Stimulated activated CD8-positive, alpha-beta memory T cell treated with anti-CD3 and anti-CD28 coated beads, Interleukin-4, amount 100 ng/mL, for 4 hours (primary cell): ENCODE measurements at places on chromosomes 2 and 18.
A peak's percentile ranks its signal among the peaks of the same experiment; 100 is the strongest.

DNA sequence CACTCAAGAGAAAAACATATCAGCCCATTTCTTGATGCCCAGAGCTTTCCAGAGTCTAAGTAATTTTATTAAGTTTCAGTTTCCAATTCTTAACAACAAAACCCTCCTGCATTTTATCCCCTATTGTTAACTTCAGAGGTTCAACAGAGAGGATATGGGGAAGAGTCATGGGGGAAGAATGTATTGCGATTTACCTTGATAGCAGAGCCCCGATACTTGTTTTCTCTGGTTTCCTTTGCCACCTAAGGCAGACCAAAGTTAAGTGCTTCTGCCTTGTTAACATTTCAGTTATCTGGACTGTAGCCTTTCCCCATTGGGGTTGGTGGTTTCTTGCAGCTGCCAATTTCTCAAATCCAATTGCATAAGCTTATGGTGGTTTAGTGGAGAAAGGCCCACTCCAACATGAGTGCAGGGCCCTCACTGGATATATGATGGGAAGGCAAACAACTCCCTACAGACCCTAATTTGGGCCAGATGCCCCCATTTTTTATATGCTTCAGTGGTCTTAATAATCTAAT, 82.0 kb upstream of the ITGB6 start:
- no peak for DNase-seq

- DNase-seq, result no peak
Measured at GRCh38 chr2:102773149-102773705, 11.4 kb downstream of the TMEM182 start.

DNA sequence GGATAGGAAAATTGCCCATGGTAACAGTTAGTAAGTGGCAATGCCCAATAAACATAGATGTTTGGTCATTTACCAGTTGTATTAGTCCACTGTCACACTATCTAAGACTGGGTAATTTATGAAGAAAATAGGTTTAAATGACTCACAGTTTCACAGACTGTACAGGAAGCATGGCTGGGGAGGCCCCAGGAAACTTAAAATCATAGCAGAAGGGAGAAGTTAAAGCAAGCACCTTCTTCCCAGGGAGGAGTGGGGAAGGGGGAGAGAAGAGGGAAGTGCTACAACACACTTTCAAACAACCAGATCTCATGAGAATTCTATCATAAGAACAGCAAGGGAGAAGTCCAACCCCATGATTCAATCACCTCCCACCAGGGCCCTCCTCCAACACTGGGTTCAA, 23.4 kb downstream of the NR4A2 start:
- no peak for DNase-seq

- no peak for DNase-seq
Measured at GRCh38 chr2:181957668-181958067, 28.0 kb upstream of the PPP1R1C start.

GRCh38 chr18:45954070-45954934, 12.8 kb downstream of the EPG5 start:
- no peak for DNase-seq

GRCh38 chr2:120824246-120824645, 88.6 kb downstream of the GLI2 start:
- DNase-seq, result no peak

GRCh38 chr18:69900941-69901340, 46.7 kb downstream of the CD226 start:
- DNase-seq, result no peak

DNA sequence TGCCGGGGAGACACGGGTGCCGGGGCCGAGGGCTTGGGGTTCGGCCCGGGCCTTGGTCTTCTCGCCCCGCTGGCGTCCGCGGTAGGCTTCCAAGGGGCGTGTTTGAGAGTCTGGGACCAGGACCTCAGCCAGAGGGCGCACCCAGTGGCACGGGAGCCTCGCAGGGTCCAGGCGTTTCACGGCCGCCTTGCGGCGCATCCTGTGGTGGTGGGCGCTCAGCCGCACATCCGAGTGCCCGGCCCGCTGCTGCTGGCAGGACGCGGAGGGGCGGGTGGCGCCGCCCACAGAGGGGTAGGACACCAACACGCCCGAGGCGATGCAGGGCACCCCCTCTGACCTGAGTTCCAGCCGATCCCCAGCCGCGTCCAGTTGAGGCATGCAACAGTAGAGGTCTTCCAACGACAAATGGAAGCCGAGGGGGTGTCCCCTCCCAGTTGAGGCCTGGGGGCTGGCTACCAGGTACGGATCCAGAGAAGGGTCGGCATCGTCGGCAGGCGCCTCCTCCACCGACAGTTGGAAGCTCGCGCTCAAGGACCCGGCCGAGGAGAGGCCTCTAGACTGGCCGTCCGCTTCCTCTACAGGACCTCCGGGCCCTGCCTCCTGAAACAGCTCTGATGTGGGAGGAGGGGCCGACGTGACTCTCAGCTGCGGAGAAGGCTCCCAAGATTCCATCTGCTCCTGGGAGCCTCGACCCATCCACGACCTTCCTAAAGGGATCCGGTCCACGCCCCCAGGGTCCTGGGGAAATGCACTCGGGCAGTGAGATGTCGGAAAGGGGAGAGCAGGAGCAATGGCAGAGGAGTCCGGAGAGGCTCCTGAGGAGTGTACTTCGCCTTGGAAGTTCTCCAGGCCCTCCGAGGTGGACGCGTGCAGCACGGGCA, 6.3 kb downstream of the C2orf81 start:
- DNase-seq, result no peak

- DNase-seq, result no peak
Measured at GRCh38 chr2:159711562-159712142, 654 bp upstream of the MARCHF7 start.

DNA sequence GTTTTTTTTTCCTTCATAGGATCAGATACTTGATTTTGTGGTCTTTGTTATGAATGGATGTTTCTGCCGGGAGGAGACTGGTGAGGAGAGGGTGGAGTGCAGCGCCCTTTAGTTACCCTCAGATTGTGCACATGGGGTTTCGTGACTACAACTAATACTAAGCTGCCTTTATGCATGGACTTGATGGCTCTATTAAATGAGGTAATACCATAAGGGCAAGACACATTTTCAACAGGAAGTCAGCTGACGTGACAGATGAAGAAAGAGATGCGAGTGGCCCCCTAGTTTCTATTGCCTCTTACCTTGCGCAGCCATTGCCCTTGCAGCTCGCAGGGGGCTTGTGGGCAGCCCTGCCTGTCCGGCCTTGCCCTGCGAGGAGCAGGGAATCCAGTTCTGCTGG, 24.4 kb downstream of the ZNF407 start:
- DNase-seq, result no peak

GRCh38 chr2:43540021-43540779, 55.6 kb downstream of the THADA start:
- no peak for DNase-seq

GRCh38 chr18:31633392-31634330, 42.0 kb downstream of the TTR start:
- DNase-seq, result no peak

DNA sequence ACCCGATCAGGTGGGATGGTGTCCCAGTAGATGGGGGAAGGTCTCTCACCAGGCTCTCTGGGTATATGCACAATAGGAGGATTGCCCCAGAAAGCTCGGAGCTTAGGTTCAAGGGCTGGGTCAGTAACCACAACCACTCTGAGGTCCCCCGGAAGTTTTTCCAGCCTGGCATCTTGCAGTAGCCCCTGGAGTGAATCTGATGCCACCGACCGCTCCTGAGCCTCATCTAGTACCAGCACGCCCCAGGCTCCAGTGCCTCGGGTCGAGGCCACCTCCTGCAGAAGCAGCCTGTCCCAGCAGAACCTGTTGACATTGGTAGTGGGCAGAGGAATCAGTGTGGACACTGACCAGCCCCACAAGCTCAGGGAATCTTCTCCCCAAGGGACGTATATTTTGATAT, 2.0 kb downstream of the DQX1 start:
- DNase-seq, result no peak

DNA sequence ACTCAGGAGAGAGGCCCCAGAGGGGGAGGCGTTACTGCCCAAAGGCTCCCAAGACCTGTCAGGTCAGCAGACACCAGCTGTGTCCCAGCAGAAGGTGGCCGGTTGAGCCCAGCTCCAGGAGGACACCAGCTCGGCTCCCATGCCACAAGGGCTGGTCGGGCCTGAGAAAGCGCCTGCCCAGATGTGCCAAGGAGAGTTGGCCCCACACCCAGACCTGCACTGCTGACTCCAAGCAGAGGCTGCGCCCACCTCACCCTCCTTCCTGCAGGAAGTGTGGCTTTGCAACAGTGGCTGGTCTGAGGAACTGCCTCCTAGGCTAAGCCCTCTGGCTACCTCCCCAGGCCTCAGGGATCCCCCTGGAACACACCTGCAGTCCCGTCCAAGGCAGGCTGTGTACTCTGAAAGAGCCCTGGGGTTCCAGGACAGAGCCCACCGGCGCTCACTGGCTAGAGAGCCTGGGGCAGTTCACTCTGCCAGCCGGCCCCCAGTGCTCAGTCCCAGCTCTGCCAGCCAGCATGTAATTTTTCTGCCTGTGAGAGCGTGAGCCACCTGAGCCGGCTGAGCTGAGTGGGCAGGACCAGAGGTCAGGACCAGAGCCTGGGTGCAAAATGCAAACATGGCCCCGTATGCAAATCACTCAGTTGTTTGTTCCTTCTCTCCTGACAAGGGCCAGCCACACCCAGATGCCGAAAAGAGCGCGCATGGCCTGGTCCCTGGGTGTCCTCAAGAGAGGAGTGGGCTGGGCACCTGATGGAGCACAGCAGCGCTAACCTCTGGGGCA, 36.9 kb upstream of the PTMA start:
- no peak for DNase-seq

- no peak for DNase-seq
Measured at GRCh38 chr2:42270757-42271156, 90.3 kb downstream of the COX7A2L start.

GRCh38 chr2:85669549-85669948, 1.6 kb upstream of the SFTPB start:
- no peak for DNase-seq

DNA sequence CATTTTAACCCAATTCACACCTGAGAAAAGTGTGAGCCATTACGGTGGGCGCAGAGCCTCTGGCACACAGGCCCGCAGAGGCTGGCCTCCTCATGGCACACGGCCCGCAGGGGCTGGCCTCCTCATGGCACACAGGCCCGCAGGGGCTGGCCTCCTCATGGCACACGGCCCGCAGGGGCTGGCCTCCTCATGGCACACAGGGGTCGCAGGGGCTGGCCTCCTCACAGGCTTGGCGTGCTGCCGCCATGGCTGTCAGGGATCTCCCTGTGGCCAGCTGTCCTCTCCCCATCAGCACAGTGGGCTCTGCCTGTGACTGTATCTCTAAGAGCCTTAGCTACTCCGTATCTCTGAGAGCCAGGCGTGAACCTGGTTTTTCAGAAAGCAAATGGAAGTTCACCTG, 24.6 kb downstream of the ANO7 start:
- no peak for DNase-seq

- DNase-seq, result peak; percentile 6
Measured at GRCh38 chr2:241218131-241219029, 29.9 kb downstream of the ANO7 start.

DNA sequence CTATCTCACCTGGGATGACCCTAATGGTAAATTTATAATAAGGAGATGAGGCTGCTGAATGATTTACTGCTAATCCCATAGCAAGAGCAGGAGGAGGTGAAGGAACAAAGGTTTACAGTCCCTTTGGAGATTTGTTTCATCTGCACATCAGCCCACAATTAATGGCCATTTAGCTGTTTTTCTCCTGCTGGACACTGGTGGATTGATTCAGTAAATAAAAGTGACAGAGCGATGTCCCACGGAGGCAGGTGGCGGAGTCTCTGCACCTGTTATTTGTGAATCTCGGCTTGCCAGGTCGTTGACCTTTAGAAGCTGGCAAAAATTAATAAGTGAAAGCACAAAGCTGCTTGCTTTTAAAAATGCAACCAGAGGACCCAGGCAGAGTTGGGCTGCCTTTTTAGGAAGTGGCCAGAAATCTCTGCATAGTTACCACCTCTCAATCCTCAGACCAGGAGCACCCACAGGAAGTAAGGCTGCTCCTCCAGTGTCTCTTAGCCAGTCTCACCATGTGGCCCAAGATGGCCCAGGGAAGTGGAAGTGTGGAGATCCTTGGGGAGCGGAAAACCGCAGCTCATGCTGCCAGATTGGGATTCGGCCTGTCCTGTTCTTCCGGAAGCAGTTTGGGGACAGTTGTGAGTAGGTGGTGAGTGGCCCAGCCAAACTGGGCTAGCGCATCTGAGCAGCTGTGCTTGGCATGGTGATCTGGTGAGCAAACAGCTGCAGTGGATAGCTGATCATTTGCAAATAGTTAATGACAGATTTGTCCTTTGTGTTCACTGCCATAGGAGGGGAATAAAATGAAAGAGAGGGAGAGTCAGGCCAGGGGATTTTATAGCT, 1005.7 kb upstream of the PIK3C3 start:
- DNase-seq, result no peak

DNA sequence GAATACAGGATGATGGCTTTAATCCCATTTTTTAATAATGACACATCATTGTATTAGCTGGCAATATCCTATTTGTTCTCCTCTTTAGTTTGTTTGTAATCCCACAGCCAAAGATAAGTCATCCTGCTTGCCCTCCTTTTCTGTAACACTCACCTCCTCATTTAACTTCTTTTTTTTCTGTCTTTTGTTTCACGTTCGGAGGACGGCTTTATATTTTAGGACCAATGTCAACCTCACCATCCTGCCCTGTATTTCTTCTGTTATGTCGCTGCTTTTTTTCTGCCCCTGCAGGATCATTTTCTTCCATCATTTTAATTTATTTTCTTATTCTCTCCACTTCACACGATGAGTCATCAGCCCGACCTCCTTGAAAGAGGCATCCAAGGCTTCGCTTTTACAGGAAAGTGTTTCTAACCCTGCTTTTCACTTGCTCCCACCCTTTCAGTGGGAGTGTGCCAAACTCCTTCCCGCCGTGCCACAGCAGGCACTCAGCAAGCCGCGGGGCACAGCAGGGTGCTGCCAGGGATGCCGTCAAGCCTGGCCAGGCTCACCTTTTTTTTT, 11.4 kb downstream of the RAB31 start:
- DNase-seq, result no peak
